ENCODE measurements at places on chromosomes 16 and 17. TPM values are rescaled to one million over a fixed set of nuclear protein-coding genes. Genes with fewer than 3 reads are reported as not detected.

GRCh38 chr16:87057211-87057881 lies 259.8 kb downstream of the C16orf95 start:
- no peak for DNase-seq

DNA sequence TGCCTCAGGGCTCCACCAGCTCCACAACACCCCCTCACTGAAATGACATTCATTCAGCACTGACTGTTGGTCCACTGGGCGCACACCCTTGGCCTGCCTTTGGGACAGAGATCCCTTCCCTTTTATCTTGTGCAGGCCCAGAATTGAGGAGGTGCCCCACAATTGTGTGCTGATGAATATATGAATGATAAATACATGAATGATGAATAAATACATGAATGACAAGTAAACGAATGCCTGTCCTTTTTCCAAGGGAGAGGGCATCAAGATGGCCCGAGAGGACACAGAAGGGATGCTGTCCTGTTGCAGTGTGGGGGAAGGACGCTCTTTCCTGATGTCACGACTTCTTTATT lies 5.7 kb downstream of the CCR7 start:
- DNase-seq: no peak

The CCL13 gene
- total RNA-seq: 16.7 TPM

The HOXB2 gene
- total RNA-seq: 5.8 TPM

DNA sequence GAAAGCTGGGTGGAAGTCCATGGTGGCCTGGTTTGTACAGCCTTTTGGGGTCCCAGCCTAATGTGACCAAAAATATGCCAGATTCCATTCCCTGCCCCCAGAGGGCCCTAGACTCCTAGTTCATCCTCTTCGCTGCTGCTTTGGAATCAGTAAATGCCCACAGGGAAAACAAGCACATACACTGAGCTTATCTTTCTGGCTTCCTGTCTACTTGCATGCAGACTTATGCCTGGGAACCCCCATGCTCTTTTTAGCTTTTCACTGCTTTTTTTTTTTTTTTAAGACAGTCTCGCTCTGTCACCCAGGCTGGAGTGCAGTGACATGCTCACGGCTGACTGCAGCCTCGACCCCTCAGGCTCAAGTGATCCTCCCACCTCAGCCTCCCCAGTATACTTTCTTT lies 6.2 kb upstream of the CD300LG start:
- DNase-seq: no peak

- no peak for DNase-seq
Observed at GRCh38 chr16:51540259-51540658, 389.2 kb upstream of the SALL1 start.

The G6PC1 gene
- not detected for total RNA-seq

DNA sequence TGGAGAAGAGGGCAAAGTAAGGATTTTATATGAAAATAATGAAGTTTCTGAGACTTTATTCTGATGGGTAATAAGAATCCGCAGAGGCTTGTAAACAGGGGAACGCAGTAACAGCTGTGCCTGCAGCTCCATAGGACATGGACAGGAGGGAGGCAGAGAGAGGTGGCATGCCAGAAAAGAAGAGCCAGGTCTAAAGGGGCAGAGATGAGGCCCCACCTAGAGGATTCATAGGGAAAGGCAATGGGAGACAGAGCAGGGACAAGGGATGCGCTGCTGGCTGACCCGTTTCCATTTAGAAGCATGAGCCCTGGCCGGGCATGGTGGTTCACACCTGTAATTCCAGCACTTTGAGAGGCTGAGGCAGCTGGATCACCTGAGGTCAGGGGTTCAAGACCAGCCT lies 340.3 kb upstream of the CDH5 start:
- no peak for DNase-seq

Measured in upper lobe of left lung (tissue), 6 donors.